ENCODE measurements at places on chromosomes 13 and 19.

GRCh38 chr19:20969898-20970297 lies 46.8 kb downstream of the ZNF85 start:
- H3K27ac ChIP-seq, result no peak overlapping the region
- no peaks in the 10 kb centered on the region for H3K27me3 ChIP-seq
- no peak for DNase-seq

DNA sequence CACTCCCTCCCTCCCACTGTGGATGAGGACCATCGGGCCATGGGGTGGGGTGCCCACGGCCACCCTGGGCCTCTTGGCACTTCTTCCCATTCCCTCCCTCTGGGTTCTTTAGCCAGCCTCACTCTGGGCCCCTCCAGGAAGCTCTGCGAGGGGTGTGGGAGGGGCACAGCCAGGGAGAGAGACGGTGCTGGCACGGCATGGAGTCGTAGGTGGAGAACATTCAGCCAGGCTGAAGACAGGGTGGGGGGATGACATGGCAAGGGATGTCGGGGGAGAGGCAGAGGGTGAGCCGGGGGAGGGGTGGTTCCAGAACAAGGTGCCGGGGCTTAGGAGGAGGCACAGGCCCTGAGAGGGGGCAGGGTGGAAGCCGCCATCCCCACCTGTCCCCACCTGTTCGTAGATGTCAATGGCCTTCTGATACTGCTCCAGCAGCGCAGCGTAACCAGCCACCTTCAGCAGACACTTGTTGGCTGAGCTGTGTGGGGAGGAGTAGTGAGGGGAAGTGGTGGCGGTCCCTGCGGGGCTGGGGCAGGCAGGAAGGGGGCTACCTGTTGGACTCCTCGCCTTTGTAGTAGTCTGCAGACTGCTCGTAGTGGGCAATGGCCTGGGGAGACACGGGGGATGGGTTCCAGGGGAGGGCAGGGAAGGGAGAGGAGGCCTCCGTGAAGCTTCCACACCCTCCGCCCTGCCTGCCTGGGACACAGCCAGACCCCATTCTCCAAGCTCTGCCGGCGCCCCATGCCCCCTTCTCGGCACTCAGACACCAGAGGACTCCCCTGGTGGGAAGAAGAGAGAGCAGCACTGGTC lies 8.8 kb upstream of the KPTN start:
- no peak overlapping the region for H3K4me3 ChIP-seq
- no peak overlapping the region for H3K27ac ChIP-seq
- H3K36me3 ChIP-seq, result no peaks in the 10 kb centered on the region
- no peak for DNase-seq
- no peaks in the 10 kb centered on the region for H3K27me3 ChIP-seq

DNA sequence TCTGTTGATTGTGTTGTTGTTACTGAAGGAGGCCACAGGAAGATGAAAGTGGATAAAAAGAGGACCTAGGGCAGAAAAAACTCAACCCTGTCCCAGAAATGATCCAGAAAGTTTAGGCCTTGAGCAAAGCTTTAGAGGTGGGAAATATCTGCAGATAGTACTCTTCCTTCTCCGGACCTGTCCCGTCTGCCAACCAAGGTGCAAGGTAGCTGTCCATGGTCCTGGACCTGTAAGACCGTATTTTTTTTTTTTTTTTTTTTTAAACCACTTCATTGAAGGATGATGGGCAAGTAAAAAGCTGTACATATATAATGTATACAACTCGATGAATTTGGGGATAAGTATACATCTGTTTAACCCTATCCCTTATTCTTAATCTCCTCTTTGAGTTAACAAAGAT lies 225.9 kb downstream of the OLFM4 start:
- peak; percentile 70 for DNase-seq
- H3K36me3 ChIP-seq, result no peaks in the 10 kb centered on the region
- no peaks in the 10 kb centered on the region for H3K27me3 ChIP-seq
- no peak overlapping the region for H3K4me3 ChIP-seq
- no peaks in the 10 kb centered on the region for H3K4me1 ChIP-seq

- peaks cover 8% of the 10 kb centered on the region for H3K4me1 ChIP-seq
- DNase-seq, result no peak
- H3K27me3 ChIP-seq, result no peaks in the 10 kb centered on the region
- no peaks in the 10 kb centered on the region for H3K36me3 ChIP-seq
- H3K4me3 ChIP-seq, result no peak overlapping the region
Observed at GRCh38 chr13:35389535-35389934, 87.0 kb downstream of the MAB21L1 start.

DNA sequence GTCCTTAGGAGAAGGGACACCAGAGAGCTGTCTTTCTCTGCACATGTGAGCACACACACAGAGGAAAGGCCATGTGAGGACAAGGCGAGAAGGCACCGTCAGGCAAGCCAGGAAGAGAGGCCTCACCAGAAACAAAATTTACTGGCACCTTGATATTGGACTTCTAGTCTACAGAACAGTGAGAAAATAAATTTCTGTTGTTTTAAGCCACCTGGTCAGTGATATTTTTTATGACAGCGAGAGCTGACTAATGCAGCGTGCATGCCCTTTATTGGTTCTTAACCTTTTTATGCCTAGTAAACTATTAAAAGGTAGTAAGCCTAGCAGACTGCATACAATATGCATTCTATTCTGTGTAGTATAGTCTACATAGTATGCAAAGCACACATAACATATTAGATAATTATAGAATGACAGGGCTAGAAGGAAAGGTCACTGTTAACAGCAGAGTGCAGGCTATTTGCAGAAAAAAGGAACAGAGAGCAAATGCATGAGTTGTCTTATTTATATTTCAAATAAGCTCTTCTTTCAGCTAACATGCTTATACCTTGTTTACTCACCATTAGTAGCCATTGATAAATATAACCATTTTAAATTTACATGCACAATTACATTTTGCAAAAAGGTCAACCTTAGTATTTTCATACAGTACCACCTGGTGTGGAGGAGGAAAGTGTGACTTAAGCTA lies 25.2 kb upstream of the KATNAL1 start:
- DNase-seq, result no peak
- no peak overlapping the region for H3K27ac ChIP-seq
- no peaks in the 10 kb centered on the region for H3K4me1 ChIP-seq
- H3K36me3 ChIP-seq, result no peaks in the 10 kb centered on the region
- no peaks in the 10 kb centered on the region for H3K27me3 ChIP-seq
- H3K4me3 ChIP-seq, result no peak overlapping the region

GRCh38 chr19:41351339-41352245 lies 2.1 kb downstream of the TGFB1 start:
- H3K4me1 ChIP-seq, result peaks cover 9% of the 10 kb centered on the region
- no peak overlapping the region for H3K27ac ChIP-seq
- DNase-seq, result peak; percentile 61
- peak overlapping the region; percentile 67 for H3K4me3 ChIP-seq
- H3K36me3 ChIP-seq, result no peaks in the 10 kb centered on the region

GRCh38 chr13:90307136-90307535 lies 1040.4 kb upstream of the MIR17HG start:
- H3K4me3 ChIP-seq, result no peak overlapping the region
- no peaks in the 10 kb centered on the region for H3K36me3 ChIP-seq
- H3K4me1 ChIP-seq, result peaks cover 16% of the 10 kb centered on the region
- no peaks in the 10 kb centered on the region for H3K27me3 ChIP-seq
- DNase-seq, result no peak
- H3K27ac ChIP-seq, result no peak overlapping the region

DNA sequence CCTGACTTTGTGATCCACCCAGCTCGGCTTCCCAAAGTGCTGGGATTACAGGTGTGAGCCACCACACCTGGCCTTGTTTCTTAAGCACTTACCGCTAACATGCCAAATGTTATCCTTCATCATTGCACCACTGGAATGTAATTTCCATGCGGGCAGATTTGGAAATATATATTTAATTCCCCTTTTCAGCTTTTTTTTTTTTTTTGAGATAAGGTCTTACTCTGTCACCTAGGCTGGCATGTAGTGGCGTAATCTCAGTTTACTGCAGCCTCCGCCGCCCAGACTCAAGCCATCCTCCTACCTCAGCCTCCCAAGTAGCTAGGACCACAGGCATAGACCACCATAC lies 4.3 kb upstream of the UPK1A start:
- H3K36me3 ChIP-seq, result no peaks in the 10 kb centered on the region
- no peak for DNase-seq
- H3K4me3 ChIP-seq, result no peak overlapping the region
- H3K27me3 ChIP-seq, result no peaks in the 10 kb centered on the region

DNA sequence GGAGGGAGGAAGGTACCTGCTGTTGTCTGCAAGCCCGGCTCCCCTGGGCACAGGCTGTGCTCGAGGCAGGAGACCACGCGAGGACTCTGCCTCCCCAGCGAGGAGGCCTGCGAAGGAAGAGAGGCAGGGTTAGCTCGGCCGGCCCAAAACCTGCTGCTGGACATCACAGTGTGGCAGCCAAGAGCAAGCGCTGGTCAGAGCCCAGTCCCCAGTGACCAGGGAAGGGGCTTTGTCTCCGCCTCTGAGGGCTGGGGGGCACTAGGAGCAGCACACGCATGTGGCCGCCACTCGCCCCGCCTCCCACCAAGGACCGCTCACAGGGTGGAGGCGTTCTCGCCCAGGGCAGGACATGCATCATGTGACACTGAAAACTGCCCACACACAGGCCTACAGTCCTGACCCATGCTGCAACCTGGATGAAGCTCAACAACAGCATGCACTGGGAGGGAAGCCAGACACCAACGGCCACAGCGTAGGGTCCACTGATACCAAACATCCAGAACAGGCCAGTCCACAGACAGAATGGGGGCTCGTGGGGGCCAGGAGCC lies 8.5 kb downstream of the MIER2 start:
- H3K36me3 ChIP-seq, result no peaks in the 10 kb centered on the region
- H3K27ac ChIP-seq, result no peak overlapping the region
- H3K27me3 ChIP-seq, result no peaks in the 10 kb centered on the region
- no peak overlapping the region for H3K4me3 ChIP-seq

DNA sequence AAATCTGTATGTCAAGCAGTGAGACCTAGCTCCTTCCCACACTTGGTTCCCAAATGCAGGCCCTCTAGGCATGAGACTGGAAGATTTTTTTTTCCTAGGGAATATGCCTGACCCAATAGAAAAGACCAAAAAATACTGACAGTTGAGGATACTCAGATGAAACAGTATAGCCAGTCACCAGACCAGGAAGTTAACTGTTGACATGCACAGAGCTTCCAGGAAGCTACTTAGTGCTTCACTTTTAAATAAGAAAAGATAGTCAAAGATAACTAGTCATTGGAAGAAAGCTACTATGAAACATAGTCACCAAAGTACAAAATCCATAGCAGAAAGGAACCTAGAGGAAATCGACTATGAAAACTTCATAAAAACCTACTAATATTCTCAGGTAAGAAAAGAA lies 32.3 kb downstream of the BRCA2 start:
- H3K4me1 ChIP-seq, result no peaks in the 10 kb centered on the region
- no peak overlapping the region for H3K4me3 ChIP-seq
- H3K27me3 ChIP-seq, result no peaks in the 10 kb centered on the region
- no peak for DNase-seq
- H3K36me3 ChIP-seq, result peaks cover 8% of the 10 kb centered on the region
- H3K27ac ChIP-seq, result no peak overlapping the region

GRCh38 chr19:4328243-4328990 lies 10.2 kb downstream of the STAP2 start:
- peaks cover 3% of the 10 kb centered on the region for H3K4me1 ChIP-seq
- peak; percentile 98 for DNase-seq
- H3K27me3 ChIP-seq, result peaks cover 11% of the 10 kb centered on the region
- peak overlapping the region; percentile 48 for H3K4me3 ChIP-seq

Measured in neural progenitor cell (in vitro differentiated cells).